SHP77 (cell line): ENCODE measurements at places on chromosomes 3 and 15.

DNA sequence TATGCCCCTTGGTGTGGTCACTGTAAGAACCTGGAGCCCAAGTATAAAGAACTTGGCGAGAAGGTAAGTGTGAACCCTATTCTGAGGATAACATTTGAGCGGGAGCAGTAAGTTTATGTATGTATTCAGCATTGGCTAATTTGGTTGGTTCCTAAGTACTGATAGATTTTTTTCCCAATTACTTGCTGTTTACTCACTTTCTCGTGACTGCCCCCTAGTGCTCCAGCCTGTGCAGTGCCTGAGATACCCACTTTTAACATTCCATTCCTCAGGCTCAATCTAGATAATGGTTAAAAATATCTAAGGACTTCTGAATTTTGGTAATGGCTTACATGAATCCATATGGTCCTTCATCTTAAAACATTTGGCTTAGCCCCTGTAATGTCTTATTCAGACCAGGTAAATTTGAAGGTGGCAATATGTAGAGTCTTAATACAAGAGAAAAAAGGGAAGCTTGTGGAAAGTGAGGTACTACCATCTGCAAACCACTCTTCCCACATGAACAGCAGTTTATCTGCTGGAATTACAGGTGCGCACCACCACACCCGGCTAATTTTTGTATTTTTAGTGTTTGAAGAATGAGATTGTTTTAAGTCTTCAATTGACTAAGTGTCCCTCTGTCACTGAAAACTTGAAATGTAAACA is 7.1 kb downstream of the ELL3 start:
- peak; percentile 19 for DNase-seq

DNA sequence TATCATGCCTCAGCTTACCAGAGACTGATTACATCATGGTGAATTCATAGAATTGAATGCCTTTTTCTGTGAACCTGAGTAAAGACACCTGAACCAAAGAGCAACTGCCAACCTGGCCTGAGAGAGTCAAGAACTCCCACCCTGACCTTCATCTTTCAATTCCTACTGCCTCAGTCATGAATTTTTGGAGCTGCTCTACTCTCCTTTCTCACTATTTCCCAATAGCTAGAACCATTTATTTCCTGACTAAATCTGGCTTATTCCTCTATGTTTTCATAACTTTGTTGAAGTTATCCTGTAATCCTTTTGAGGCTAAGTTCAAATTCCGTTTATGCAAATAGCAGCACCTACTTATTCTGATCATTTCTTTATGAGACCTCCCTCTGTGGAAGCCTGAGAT is 712.4 kb upstream of the UBE2E2 start:
- DNase-seq: no peak

DNA sequence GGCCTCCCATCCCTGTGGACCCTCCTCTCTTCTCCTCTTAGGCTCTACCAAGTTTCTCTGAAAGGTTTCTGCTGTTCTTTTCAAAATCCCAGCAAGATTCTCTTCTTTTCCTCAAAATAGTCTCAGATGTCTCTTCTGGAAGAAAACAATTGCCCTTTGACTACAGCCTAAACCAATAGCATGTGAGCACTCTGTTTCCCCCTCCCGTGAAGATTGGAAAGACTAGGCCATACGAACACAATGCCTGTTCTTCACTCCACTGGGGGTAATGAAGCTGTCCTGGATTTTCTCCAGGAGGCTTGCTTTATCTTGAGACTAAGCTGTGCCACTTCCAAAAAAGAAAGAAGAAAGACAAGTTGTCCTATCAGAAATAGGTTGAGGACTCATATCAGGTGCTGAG is 178.7 kb upstream of the MCTP2 start:
- DNase-seq: no peak

- no peak for DNase-seq
Measured at GRCh38 chr15:62592920-62593319, 427.8 kb upstream of the C2CD4B start.

DNA sequence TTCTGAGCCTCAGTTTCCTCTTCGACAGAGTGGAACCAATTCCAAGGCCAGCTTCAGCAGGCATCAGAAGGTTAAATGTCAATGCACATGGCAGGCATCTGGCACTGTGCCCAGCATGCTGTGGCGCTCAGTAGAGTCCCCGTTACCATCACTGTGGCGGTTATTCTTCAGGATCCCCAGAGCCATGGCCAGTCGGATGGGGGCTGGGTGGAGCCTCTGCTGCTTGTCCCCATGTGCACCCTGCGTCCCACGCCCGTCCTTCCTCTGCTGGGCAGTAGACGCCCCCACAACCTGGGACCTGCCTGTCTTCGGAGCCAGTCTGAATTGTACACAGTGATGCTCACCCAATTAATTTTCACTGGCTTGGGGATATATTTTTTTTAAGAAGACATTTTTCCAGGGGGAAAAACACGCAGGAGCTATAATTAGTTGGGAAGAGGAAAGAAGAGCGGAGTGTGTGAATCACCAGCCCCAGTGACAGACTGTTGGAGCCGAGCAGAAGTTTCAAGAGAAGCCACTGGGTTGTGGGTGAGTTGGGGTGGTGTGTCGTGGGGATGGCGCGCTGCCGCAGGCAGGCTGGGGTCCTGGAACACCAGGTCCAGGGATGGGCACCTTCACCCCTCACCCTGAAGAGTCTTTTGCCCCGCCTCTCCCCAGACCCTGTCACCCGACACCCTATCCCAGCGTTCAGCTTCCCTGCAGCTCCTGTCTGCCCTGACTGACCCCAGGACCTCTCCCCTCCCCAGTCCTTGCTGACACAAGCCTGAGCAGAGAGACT is 26.8 kb upstream of the RPL29 start:
- peak; percentile 26 for DNase-seq

DNA sequence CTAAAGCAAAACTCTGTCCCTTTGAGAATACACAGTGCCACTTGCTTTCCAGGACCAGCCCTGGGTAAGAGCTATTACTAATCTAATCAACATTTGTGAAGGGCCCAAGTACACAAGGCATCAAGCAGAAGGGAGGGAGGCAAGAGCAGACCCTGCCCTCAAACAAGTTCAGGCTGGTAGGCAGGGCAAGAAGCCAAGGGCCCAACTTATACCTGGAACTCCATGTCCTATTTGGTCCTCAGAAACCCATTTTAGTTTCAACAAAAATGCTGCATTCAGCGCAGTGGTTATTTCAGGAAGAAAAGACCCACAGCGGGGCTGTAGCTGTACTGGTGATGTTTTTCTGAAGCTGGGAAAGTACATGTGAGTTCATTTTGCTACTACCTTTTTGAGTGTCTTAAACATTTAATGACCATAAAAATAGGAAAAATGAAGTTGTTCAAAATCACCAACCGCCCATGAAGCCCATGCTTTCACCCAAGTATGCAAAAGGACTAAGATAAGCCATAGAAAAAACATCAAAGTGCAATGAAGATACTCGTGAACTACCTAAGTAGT is 2.8 kb downstream of the RPS17 start:
- no peak for DNase-seq

DNA sequence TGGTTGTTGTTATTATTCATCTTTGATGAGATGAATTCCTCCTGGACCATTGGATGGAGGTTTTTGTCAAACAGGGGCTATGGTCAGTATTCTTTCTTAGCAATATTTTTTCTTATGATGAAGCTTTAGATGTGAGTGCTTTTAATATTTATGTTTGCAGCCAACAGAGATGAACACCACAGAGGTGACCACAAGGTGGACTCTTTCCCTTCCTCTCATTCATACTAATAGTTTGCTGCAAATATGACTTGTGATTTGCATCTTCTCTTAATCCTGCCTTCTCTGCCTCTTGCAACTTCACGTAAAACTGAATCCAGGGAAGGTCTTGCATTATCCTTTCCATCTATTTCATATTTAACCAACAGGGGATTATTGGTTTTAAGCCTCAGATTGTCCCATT is 473.1 kb upstream of the UBE2E2 start:
- DNase-seq: no peak

DNA sequence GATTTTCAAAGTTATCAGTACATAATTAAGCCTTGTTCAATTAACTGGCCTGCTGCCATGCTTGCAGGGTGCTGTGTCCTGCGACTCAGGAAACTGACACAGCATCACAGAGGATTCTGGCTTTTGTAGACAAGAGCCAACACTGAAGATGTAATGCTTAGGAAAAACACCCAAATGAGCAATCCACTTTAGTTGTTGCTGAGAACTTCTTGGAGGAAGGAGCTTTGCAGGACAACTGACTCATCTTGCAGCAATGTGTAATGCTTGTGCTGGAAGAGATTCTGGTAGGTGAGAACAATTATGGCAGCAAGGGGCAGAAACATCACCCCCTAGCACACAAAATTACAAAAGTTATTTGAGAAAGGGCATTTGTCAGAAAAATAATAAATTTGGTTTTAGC is 67.6 kb downstream of the NLGN1 start:
- no peak for DNase-seq

DNA sequence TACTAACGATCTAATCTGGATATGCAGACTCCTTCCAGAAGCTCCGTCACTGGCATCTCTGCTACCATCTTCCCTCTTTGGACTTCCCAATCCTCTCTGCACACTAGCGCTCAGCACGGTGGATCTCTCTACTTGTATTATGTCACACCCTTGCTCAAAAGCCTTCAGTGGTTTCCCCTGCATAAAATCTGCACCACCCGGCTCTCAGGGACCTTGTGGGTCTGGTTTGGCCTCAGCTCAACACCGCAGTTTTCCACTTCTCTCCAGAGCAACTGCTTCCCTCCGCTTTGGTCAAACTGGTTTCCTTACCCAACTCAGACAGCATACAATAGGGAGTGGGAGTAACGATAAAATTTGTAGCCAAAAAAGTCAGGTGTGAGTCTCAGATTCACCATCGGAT is 30.7 kb upstream of the HES1 start:
- no peak for DNase-seq

- DNase-seq: no peak
Measured at GRCh38 chr3:28601291-28601690, 252.7 kb upstream of the AZI2 start.
